ENCODE measurements at places on chromosomes 4 and X.

DNA sequence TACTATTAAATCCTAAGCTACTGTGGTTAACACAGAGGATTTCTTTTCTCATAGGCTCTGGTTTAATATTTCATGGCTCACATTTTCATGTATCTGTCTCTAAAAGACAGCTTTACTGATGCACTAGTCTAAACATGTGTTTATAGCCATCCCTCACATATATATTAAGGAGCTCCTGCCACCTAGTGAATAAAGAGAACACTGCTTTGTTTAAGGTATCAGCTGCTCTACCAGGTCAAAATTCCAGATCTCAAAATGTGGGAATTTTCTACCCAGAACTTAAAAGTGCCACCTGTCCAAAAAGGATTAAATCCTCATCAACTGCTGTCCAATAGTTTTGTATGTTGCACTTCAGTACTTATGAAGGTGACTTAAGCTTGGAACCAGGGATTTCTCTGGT lies 188.5 kb upstream of the TEX13C start:
- no peak for DNase-seq

GRCh38 chrX:39816871-39817731 lies 280.7 kb downstream of the BCOR start:
- no peak for DNase-seq

DNA sequence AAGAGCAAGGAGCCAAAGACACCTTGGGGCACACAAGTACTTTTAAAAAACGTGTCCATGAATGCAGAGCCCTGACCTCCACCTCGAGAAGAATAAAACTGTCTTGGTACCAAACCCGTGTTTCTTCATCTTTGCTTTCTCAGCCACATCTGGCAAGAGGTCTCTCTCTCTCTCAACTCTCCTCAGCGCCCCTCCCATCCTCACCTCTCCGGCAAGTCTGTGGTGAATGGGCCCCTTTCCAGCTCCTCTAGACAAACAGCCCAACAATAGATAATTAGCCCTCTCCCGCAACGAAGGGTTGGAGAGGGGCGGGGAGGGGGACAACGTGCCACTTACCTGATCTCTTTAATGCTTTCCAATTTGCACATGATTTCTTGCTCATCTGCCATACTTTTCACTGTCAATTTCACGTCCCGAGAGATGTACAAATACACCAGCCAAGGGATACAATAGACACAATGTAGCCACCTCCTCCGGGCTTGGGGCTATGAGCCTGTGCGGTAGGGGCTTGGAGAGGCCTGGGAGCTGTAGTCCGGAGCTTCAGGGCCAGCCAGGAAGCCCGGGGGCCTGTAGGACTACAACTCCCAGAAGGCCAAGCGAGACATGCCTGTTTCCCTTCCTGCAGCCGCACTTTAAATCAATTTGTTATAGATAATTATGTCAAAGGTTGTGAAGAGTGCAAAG lies at the start of gene ZC4H2:
TSS of gene ZC4H2 (minus strand) at position 462 of the 684 bp plus-strand sequence. CDS start at position 389, 73 bp downstream.
- DNase-seq: peak; percentile 82

- DNase-seq: no peak
These were observed 534.4 kb downstream of the MID1IP1 start for GRCh38 chrX:39335513-39336235.

- DNase-seq: no peak
These were observed 14.9 kb downstream of the SPRY1 start for GRCh38 chr4:123411514-123411913.

GRCh38 chr4:68175562-68176155 lies 46.0 kb upstream of the TMPRSS11F start:
- DNase-seq: peak; percentile 76
